ENCODE measurements at places on chromosomes 13 and 19.
A peak's percentile ranks its signal among the peaks of the same experiment; 100 is the strongest.

- no peak for DNase-seq
These were observed 239.8 kb downstream of the COG6 start for GRCh38 chr13:39895254-39895653.

- DNase-seq: no peak
These were observed 580.4 kb downstream of the UQCRFS1 start for GRCh38 chr19:28632371-28633080.

- no peak for DNase-seq
These were observed 5.1 kb upstream of the MKNK2 start for GRCh38 chr19:2055931-2056836.

- no peak for DNase-seq
These were observed 9.5 kb downstream of the ANO8 start for GRCh38 chr19:17325133-17325532.

- no peak for DNase-seq
These were observed 106.2 kb downstream of the SHISA2 start for GRCh38 chr13:25945596-25945995.

GRCh38 chr13:36819739-36820090 lies 693 bp downstream of the RFXAP start:
- DNase-seq: peak; percentile 6

GRCh38 chr13:31504918-31505317 lies 234.4 kb upstream of the RXFP2 start:
- DNase-seq: no peak

DNA sequence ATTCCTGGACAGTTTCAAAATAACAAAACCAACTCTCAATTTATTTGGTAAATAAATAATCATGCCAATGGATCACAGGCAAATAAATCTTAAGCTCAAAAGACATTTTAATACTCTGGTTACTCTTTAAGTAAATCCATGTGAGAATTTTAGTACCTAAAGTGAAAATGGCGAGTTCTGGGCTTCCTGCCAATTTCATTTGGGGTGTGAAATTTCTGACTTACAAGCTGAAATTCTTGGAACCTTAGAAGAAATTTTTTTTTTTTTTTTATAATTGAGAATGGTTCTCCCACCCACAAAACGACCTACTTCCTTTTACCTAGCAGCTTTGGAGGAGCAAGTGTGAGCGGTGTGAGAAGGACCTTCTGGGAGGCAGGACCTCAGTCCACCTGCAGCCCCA lies 354.5 kb upstream of the NBEA start:
- DNase-seq: no peak

DNA sequence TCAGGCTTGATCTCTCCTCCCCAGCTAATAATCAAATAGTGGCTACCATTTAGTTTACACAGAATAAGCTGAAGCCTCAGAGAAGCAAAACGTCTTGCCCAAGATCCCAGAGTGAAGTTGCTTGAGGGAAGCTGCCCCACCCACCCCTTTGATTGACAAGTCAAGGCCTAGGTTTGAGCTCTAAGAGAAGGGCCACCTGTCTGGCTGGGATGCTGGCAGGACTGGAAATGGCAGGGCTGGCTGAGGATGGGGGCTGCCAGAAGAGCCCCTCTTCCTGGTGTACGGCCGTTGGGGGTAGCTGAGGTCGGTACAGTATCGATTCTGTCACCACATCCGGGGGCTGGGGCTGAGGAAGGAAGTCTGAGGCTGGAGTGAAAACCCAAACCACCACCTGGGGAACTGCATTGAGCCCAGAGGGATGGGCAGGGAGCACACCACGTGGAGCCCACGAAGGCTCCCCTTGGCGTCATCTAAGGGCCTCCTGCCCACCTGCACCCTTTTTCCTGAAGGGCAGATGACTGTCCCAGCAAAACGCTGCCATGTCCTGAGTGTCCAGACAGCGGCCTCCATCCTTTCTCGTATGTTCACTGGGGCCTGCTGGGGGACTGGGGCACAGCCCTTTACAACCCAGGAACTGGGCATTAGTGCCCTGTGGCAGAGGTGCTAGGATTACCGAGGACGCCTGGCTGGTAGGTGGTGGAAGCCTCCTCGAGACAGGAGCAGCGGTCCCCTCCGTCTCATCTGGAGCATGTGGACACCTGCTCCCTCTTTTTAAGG lies 1.4 kb upstream of the PRKD2 start:
- peak; percentile 68 for DNase-seq

- DNase-seq: no peak
These were observed 588 bp downstream of the DNASE2 start for GRCh38 chr19:12880551-12881171.

DNA sequence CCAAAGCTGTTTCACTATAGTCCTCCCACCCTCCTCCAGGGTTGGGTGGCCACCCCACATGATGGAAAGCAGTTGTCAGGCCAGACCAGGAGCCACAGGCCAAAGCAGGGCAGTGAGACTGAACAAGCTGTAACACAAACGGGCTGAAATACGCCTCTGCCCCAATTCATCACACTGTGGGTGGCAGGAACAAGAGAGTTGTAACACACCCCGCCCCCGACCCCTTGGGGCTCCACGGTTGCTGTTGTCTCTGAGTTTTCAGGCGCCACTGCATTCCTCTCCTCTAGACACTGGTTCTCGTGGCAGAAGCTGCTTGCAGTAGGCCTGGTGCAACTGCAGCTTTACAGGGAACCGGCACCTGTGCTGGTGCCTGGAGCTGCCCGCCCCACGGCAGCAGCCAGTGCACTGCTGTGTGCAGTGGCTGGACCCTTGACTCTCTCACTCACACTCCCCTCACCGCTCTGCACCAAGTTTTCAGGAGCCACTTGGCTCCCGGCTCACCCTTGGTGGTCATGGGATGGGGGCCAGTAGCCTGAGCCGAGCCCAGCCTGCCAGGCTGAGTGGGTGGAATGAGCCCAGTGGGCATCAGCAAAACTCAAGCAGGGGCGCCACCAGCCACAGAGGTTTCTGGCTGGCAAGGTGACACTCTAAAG lies 1314.5 kb upstream of the MIR17HG start:
- no peak for DNase-seq

- no peak for DNase-seq
These were observed 2.0 kb downstream of the CAMSAP3 start for GRCh38 chr19:7597689-7598088.

DNA sequence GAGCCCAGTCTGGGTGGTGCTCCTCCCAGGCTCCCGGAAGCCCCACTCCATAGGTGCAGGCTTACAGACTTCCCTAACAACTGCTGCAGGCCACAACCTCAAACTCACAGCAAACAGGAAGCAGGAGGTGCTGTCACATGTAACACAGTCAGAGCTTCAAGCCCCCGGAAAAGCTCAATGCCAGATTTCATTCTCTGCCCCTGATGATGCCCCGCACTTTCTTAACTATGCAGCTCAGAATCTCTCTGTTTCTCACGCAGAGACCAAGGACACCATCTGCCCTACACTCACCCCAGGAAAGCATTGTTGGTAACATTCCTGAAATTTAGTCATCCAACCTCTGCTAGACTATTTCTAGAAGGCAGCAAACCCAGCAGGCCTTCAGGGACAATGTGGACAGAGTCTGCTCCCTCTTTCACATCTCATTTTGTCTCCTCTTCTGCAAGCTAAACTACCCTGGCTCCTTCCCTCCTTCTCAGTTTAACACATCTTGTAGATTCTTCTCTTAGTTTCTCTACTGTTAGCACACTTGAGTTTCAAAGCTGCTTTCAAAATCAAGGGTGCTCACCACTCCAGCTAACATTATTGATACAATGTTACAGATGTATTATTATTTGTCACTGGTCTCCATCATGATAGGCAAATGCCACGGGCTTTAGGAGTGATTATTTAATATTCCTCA lies 162.5 kb downstream of the KCTD12 start:
- no peak for DNase-seq

DNA sequence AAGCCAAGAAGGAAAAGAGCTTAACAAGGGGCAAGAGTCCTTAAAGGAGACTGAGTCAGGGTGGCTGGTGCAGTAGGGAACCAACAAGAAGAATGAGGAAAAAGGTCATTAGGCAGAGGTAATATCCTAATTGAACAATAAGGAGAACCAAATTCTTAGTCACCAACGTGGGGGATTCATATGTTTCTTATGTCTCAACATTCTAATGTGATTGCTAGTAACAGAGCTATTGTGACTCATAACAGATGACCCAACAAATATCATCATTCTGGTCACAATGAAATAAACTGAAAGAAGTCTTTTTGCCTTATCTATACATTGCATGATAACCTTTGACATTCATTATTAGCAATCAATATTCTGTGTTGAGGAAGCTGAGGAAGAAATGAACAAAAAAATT lies 101.6 kb downstream of the RAP2A start:
- no peak for DNase-seq

- DNase-seq: no peak
These were observed 11.8 kb upstream of the CEACAM1 start for GRCh38 chr19:42540071-42540553.

- DNase-seq: no peak
These were observed 432.7 kb downstream of the SLITRK5 start for GRCh38 chr13:88103824-88104223.

- DNase-seq: no peak
These were observed 1576.9 kb upstream of the SPRY2 start for GRCh38 chr13:81917810-81918209.

- no peak for DNase-seq
These were observed 625 bp downstream of the FBXL12 start for GRCh38 chr19:9818175-9818733.

DNA sequence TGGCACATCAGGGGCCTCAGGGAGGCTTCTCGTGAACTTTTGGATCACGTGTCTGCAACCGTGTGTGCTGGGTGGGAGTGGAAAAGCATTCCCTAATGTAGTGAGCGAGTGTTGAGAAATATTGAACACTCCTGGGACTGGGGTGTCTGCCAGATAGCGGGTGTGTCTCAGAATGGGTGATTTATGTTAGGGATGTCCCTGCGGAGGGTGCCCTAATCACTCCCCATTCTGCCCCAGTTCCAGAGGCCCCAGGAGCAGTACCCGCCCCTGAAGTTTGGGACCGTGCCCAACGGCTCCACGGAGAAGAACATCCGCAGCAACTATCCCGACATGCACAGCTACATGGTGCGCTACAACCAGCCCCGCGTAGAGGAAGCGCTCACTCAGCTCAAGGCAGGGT lies 24.2 kb upstream of the GRWD1 start:
- DNase-seq: no peak

DNA sequence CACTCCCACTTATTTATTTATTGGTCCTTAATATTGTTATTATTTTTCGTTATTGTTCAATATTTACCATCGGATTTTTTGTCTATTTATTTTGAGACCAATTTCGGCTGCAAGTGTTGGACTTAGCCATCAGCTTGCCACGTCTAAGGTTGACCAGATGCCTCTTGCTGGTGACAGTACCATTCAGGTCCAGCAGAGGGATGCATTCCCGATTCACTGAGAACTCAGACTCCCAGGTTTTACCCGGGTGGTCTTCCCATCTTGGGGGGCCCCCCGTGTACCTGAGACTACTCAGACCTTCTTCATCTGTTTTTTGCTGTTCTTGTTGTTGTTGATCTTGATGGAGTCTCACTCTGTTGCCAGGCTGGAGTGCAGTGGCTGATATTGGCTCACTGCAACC lies 1435.2 kb downstream of the UQCRFS1 start:
- no peak for DNase-seq

DNA sequence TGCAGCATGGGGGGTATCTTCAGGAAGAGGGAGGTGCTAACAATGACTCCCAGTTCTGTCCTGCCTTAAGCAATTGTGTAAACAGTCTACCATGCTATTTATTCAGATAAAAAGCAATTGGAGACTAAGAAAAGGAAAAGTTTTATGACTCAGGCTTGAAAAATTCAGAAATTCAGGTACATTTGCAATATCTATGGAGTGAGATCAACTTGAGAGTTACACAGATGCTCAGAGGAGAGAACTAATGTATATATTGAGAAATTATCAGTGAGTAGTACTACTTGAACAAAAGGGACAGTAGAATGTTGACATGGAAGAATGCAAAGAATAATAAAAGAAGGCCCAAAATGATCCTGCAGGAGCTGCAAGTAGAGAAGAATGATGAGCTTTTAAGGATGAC lies 277.6 kb upstream of the DACH1 start:
- DNase-seq: no peak

GRCh38 chr13:87274209-87274819 lies 396.9 kb upstream of the SLITRK5 start:
- DNase-seq: peak; percentile 0

DNA sequence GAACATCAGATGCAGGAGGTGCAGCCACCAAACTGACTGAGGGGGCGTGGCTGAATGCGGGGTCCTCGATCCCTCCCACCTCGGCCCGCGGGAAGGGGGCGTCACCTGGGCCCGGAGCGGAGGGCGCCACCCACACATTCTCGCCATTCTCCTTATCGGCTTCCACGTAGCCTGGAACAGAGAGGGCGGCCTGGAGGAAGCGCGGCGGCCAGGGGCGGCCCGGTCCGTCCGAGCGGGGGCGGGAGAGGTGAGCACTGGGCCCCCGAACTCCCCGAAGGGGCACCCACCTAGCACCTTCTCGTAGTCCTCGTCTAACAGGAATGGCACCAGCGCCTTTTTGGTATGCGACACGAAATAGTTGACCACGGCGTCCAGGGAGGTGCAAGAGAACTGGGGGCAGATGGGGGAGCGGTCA lies 11.8 kb downstream of the STAP2 start:
- no peak for DNase-seq

DNA sequence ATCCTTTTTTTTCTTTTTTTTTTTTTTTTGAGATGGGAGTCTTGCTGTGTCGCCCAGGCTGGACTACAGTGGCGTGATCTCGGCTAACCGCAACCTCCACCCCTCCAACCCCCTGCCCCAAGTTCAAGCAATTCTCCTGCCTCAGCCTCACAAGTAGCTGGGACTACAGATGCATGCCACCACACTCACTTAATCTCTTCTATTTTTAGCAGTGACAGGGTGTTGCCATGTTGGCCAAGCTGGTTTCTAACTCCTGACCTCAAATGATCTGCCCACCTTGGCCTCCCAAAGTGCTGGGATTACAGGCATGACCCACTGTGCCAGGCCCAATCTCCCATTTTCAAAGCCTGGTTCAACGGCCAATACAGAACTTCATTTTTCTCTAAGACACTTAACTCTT lies 9.1 kb downstream of the FOXO1 start:
- DNase-seq: no peak

All from GM12891 (cell line).